ENCODE measurements at places on chromosomes 7 and 10.

DNA sequence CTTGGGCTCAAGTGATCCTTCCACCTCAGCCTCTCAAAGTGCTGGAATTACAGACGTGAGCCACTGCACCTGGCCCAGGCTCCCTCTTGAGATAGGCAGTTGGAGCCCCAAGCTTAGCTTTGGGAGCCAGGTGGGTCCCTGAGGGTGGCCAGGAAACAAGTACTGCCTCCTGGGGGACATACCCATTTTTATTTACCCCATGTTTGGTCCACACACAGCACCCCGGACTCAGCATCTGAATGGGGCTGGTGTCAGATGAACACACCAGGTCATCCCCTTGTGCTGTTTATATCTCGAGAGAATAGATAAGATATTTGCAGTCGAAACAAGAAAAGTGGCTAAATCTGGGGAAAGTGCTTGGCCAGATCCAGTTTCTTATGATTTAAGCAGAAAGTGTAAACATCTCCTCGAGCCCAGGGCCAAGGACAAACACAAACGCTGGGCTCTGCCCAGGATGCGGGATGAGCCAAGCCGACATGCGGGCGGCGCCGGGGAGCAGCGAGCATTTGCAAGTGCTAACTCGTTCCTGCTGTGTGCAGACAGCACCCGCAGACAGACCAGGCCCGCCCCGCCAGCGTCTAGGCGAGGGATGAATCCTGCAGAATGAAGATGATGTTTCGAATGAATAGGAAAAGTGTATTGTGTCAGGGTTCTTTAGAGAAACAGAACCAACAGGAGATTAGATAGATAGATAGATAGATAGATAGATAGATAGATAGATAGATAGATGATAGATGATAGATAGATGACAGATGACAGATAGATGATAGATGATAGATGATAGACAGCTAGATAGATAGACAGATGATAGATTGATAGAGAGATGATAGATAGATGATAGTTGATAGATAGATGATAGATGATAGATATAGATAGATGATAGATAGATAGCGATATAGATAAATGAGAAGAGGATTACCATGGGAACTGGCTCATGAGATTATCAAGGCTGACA is 44.4 kb upstream of the OCM2 start:
- no peak for DNase-seq

DNA sequence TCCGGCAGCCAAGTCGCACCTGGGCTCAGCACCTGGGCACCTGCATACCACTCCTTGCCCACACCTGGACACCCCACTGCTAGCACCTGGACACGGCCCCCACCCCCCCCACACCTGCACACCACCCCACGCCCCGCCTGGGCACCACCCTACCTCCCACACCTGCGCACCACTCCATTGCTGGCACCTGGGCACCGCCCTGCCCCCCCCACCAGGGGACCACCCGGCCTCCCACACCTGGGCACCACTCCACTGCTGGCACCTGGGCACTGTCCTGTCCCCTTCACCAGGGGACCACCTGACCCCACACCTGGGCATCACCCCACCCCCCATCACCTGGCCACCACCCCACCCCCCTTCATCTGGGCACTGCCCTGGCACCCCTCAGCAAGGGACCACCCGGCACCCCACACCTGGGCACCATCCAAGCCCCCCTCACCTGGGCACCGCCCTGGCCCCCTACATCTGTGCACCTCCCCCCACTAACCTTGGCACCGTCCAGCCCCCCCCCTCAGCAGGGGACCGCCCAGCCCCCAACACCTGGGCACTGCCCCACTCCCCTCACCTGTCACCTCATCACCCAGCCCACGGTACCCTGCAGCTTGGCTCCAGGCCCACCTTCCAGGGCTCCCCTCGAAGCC is 33.8 kb upstream of the RNF32 start:
- no peak for DNase-seq

DNA sequence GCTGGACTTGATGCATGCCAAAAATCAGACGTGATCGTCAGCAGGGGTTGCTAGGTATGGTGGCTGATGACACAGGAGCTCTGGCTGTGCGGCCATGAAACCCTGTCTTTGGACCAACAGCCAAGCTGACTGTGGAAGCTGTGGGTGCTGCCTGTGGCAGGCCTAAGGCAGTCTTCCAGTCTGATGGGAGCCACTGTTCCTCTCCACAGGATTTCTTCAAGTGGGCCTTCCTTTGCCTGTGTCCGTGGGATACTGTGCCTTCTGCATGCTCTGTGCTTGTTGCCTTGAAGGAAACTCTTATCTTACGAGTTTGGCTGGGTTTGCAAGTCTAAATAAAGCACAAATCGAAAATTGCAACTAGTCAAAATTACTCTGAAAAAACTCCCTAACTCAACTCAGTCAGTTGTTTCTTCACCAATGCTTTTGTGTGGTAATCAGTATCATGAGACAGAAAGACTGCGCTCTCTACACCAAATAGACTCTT is 101.9 kb upstream of the PDLIM1 start:
- no peak for DNase-seq

GRCh38 chr7:12296051-12296570 is 85.0 kb downstream of the TMEM106B start:
- DNase-seq = no peak

DNA sequence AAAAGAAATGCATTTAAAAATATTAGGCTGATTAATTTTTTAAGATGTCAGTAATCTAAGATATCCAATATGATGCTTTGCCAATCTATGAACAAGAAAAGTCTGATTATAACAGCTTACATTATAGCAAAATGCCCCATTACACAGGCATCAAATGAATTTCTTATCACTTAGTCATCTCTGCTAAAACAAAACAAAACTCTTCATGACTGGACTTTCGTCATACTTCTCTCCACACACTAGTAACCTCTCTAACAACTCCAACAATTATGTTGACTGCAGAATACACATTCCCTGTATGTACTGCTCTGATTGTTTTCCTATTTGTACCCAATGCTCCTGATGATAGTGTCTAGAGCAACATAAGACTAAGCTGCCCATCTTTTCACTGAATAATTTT is 3.8 kb upstream of the MKI67 start:
- no peak for DNase-seq

- no peak for DNase-seq
Measured at GRCh38 chr7:4763794-4764185, 11.6 kb upstream of the AP5Z1 start.

- DNase-seq = no peak
Measured at GRCh38 chr7:4151926-4152549, 530.1 kb upstream of the FOXK1 start.

DNA sequence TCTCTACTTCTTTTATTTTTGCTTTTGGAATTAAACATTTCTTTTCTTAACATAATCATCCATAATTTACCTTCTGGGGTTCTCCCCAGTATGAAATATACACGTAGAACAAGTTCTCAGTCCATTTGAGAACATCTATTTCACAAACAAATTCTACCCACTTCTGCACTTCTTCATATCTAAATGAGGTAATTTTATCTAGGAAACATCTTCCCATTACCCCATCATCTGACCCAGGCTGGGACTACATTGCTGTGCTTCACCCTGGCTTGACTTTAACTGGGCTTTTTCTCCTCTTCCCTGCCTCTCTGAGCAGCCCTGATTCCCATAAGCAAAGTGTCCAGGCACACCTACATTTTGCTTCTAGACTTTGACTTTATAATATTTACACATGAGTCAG is 43.3 kb upstream of the AMPH start:
- no peak for DNase-seq

DNA sequence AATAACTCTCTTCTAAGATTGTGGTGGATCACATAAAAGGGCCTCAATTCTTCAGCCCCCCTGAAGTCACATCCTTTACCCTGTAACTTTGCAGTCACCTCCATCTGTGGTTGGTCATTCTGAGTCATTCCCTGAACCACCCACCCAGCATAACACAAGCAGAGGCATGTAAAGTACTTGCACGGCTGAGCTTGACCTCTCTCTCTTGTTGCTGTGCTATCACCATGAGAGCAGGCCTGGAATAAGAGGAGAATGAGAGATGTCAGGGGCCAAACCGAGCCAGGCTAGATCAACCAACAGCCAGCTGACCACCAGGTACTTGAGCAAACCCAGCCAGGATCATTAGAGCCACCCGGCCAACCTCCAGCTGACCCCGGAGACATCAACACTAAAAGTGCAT is 13.5 kb upstream of the STK17A start:
- no peak for DNase-seq

DNA sequence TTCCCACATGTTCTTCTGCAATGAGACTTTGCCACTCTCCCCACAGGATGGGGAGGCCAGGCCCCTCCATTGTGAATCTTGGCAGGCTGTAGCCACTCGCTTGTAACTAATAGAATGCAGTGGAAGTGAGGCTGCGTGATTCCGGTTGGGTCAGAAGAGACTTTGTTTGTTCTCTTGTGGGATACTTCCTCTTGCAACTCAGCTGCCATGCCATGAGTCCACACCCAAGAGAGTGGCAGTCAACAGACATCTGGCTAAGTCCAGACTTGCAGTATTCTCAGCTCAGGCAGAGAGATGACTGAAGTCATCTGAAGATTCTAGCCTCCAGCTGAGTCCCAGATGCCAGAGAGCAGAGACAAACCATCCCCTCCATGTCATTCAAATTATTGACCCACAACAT is 153.4 kb upstream of the GDF10 start:
- no peak for DNase-seq

DNA sequence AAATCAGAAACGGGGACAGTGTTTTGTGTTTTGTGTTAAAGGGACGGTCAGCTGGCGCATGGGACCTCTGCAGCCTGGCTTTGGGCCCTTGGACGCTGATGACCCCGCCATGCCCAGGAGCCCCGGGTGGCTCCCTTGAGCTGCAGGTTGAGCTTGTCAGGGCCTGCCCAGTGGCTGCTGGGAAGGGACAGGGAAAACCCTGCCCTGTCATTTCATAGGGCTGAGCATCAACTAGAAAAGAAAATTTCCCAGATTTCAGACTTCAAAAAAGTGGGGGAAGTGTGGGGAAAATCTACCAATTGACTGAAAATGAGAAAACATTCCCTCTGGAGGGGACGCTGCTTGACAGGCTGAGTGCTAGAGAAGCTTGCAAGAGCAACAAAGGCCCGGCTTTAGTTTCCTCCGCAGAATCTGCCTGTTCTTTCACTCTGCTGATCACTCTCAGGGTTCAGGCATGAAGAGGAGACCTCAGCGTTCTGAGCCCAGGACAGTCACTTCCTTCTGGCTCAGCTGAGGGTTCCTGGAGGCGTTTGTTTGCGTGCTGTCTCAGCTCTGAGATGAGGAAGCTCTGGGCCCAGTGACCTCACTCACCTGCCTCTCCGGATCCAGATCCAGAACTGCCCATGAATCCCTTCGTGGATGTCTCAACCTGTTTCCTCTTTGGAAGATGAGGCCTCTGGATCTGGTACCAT is 18.6 kb upstream of the DNAJB6 start:
- no peak for DNase-seq

- DNase-seq = no peak
Measured at GRCh38 chr7:148901178-148901577, 17.1 kb upstream of the EZH2 start.

- no peak for DNase-seq
Measured at GRCh38 chr10:125102246-125102645, 58.1 kb downstream of the CTBP2 start.

DNA sequence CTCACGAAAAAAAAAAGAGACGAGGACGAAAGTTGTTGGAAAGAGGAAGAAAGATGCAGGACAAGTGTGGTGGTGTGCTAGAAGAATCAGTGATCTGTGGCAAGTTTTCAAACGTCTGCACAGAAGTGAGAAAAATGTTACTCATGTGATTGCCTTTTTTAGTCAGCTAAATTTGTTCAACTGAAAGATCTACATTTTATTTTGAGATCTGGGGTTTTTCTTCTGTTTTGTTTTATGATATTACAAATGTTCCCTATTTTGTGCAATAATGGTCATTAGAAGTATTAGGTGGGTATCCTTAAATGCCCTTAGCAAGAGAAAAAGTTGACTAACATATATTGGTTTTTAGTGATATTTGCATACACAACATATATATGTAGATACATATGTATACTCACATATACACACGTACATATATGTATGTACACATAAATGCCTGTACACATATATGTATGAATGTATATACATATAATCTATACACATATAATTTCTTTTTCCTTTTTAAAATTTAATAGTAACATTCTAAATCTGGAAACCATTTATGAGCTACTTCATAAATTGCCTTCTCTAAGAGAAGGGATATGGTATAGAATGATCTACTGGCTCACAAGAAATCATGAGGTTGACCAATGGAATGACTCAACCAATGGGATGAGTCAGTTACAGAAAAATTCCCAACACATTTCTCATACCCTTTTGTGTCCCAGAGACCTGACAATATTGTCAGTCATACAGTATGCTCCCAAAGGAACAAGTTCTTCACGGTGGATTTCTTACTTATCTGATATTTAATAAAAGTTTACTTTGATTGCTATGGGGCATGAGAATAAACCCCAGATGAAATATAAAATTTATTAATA is 38.4 kb downstream of the SLC39A12 start:
- no peak for DNase-seq

GRCh38 chr10:4407783-4408182 is 418.2 kb upstream of the AKR1E2 start:
- no peak for DNase-seq

DNA sequence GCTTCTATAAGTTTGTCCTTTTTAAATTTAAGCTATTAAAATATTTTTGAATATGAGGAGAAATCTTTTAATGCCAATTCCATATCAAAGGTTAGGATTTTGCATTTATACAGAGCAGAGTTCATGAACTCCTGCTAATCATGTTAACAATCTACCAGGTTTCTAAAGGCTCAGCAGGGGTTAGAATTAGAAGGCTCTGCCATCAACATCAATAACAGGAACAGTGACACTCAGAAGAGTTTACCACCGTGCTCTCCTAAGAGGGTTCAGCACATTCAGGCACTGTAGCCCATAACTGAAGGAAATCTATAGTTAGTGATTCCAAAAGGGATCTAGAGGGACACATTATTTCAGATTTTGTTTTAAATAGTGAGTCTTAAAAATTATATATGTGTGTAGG is 100.1 kb downstream of the HOXA1 start:
- DNase-seq = no peak

DNA sequence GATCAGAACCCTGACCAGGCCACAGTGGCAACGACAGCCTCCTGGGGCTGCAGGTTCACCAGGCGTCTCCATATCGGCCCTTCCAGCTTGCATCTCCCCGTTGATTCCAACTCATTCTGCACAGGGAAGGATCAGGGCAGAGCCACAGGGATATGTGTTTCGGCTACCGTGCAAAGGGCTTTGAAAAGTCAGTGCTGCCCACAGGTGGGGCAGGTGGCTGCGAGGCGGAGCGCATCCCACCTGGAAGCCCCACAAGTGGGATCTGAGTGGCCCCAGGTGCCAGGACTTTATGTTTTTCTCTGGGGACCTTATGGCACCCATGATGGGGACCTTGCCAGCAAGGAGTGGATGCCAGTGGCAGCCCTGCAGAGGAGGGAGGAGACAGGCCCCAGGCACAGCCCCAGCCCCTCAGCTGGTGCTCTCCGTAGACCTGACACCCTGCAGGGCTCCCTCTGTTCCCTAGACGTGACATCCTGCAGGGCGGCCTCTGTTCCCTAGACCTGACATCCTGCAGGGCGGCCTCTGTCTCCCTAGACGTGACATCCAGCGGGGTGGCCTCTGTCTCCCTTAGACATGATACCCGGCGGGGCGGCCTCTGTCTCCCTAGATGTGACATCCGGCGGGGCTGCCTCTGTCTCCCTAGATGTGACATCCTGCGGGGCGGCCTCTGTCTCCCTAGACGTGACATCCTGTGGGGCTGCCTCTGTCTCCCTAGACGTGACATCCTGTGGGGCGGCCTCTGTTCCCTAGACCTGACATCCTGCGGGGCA is 189.4 kb downstream of the ELFN1 start:
- DNase-seq = no peak
